ENCODE measurements at places on chromosomes 1 and 21.
A peak's percentile ranks its signal among the peaks of the same experiment; 100 is the strongest.

DNA sequence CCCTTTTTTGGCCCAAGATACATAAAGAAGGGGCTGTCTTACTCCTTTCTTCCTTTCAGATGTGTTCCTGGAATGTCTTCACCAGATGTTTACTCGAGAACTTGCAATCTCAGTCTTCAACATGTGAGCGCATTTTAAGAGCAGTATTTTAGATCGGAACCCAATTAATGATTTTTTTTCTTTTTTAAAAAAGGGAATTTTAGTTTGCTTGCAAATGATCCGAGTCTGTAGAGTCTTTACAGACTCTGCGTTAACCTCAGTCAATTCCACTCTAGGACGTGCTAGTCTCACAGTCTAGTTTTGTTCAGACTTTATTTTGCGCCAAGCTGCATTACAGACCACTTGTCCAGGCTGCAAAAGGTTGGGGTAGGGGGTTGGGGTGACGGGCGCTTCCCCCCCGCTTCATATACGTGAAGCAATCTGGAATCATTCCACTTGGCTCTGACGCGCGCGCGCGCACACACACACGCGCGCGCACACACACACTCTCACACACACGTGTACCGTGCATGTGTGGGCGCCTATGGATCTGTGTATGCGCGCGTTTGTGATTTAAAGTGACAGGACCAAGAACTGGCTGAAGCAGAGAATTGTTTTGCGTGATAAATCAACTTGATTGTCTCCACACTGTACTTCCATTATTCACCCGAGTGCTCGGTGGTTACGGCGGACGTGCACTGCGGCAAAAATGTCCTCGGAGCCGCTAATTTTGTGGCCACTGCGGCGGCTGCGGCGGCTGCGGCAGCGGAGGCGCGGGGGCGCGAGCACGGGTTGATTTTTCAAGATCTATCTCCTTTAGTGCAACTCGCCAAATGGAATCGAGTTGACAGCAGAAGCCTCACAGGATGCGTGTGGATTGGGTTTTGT is 25.6 kb upstream of the NFIA start:
- peak; percentile 81 for DNase-seq

- no peak for DNase-seq
Observed at GRCh38 chr1:7768583-7768982, 2.5 kb upstream of the VAMP3 start.

GRCh38 chr1:194103516-194104246 is 917.3 kb upstream of the B3GALT2 start:
- DNase-seq, result no peak

DNA sequence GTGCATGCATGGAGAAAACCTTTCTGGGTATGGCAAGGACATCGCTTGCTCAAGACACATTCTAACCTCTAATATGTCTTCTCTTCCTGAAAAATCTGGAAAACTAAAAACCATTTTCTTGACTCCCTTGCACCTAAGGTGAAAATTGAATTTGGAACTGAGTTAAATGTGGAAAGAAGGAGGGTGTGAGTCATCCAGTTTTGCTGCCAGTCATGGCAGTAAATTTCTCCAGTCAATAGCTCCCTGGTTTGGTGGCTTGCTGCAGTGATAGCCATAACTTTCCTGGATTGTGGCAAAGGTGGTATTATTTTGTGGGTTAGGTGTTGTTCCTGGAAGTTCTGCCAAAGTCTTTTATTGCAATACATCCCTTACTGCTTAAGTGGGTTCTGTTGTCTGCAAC is 2.5 kb downstream of the ZCCHC17 start:
- DNase-seq, result no peak

GRCh38 chr1:43344267-43344850 is 6.7 kb downstream of the MPL start:
- peak; percentile 77 for DNase-seq

GRCh38 chr21:29389136-29389535 is 90.4 kb downstream of the BACH1 start:
- no peak for DNase-seq

- peak; percentile 34 for DNase-seq
Observed at GRCh38 chr1:172588296-172589291, 55.6 kb downstream of the SUCO start.

- DNase-seq, result peak; percentile 30
Observed at GRCh38 chr1:172499636-172500141, 33.3 kb upstream of the SUCO start.

GRCh38 chr1:61742620-61743430 is 545 bp downstream of the PATJ start:
- DNase-seq, result no peak

- no peak for DNase-seq
Observed at GRCh38 chr1:183883623-183884022, 78.7 kb downstream of the RGL1 start.

GRCh38 chr1:160710517-160711252 is 937 bp downstream of the CD48 start:
- no peak for DNase-seq

DNA sequence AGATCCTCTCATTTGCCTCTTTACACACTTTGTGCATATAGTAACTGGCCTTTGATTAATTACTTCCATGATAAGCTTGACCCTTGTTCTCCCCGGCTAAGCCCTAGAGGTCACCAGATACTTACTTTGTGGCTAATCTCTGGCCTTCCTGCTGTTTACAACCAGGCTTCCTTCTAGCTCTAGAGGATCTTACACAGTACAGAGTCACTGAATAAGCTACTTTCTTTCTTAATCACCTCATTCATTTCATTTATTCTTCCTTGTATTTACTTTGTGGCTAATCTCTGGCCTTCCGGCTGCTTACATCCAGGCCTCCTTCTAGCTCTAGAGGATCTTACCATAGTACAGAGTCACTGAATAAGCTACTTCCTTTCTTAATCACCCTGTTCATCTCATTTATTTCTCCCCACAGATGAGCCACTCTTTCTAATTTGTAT is 144.3 kb upstream of the C1orf21 start:
- peak; percentile 31 for DNase-seq

DNA sequence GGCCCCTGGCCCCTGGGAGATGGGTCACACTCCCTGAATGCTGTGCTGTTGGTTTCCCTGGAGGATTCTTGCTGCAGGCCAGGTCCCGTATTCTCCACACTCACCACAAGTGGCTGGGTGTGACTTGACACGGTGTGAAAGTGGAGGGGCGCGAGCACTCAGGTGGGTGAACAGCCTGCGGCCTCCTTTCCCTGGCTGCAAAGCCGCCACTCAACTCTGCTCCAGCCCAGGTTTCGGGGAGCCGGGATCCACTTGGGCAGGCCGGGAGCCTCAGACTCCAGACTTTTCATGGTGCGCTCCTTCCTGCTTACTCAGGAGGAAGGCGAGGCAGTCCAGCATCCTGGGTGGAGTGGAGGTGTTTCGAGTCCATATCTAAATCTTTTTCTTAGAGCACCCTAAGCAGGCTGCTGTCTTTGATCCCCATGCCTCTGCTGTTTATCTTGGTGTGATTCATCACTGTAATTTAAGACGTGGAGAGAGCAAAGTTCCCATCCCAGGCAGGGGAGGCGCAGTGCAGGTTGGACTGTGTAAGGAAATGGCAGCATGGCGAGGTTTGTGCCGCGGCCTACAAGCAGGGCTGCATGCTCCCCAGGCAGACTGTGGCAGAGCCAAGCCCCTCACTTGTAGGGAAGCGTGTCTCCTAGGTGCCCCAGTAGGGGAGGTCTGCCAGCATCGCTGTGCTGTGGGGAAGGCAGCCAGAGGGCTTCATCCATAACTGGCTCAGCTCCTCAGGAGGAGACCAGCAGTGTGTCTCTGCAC is 29.6 kb downstream of the VANGL1 start:
- DNase-seq, result no peak

DNA sequence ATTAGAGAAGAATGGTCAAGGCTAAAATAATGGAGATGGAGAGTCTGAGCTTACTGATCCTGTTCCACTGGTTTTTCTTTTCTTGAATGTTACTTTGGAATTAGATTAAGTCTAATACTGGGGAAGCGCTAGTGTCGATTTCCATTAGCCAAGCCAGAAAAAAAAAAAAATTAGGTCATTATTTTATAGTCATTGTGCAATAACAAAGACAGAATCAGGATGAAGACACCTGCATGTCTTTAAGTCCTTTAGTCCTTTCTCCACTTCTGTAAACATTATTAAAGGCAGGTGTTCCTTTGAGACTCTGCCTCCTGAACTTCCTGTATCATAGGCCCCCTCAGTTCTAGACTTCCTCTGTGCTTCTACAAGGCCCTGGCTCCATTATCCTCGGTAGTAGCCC is 42.8 kb downstream of the MYSM1 start:
- no peak for DNase-seq

DNA sequence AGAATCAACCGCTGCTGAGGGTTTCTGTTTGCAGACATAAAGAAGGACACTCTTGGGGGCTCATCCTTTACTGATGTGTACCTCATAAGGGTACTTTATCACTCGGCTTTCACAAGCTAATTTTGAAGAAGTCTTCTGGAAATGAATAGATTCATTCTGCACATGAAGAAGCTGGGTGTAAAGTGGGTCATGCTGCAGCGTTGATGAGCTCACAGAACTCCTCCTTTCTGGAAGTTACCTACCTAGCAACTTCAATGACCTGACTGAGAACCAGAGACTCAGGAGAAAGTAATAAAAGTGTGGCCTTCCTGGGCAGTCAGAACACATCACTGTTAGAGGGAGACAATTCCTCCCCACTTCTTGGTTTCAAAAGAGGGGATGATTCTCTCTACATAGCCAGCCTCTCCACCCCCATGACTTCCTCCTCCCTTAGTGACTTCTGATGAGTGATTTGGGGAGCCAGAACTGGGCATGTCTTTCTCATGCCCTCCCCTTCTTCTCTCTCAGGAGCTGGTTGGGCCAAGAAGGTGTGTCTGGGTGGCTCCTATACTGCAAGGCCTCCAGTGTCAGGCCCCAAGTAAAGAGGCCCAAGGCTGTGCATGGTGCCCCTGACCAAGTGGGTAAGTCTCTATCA is 27.0 kb downstream of the PCNX2 start:
- no peak for DNase-seq

- DNase-seq, result no peak
Observed at GRCh38 chr1:14067711-14068110, 367.7 kb downstream of the PRDM2 start.

GRCh38 chr1:235079443-235080296 is 49.0 kb downstream of the TOMM20 start:
- no peak for DNase-seq

DNA sequence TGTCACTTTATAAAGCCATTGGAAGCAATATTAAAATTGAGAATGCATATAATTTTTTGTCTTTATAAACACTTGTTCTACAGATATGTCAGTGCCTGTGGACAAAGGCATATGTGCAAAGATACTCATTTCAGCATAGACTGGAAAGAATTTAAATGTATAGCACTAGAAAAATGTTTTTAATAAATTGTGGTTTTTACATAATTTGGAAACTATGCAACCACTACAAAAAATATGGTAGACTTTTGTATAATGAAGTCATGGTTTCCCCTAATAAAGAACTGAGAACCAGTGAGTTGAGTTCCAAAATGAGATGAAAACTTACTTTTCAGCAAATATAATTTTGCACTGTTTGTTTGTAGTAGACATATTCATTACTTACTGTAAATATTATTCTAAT is 48.5 kb downstream of the BRINP3 start:
- no peak for DNase-seq

DNA sequence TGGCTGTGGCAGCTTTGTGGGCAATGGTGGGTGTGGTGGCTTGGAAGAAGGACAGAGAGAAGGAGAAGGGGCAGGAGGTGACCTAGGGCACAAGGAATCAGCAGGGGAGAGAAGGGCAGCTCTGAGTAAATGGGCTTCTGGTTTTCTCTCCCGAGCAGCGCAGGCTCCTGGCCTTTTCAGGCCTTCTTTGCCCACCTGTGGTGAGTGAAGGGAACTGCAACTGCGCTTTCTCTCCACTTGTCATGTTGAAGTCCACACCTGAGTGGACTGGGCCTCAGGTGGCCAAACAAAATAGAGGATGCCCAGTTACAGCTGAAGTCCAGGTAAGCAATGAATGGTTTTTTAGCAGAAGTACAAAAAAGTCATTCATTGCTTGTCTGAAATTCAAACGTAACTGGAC is 29.4 kb upstream of the KCNA10 start:
- DNase-seq, result peak; percentile 12

DNA sequence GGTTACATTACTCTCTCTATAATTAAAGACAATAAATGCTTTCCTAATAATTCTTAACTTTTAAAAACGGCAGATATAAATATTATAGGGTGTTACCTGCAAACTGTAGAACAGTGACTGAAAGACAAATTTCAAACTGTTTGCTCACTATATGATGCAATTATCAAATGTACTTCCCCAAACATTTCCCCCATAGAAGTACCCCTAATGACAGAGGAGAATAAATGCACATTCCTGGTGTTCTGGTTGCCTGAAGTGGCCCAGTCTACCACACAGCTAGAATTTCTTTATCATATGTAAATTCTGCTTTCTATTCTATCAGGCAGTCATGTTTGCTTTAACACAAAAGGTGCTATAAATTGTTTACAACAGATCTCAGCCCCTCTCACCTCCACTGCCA is 70.4 kb downstream of the VAV3 start:
- DNase-seq, result no peak

GRCh38 chr21:28793043-28793442 is 199.6 kb downstream of the LTN1 start:
- DNase-seq, result peak; percentile 64

- DNase-seq, result peak; percentile 83
Observed at GRCh38 chr1:18907021-18907916, 4.9 kb upstream of the ALDH4A1 start.

- DNase-seq, result peak; percentile 21
Observed at GRCh38 chr1:226541631-226542622, 6.6 kb upstream of the STUM start.

DNA sequence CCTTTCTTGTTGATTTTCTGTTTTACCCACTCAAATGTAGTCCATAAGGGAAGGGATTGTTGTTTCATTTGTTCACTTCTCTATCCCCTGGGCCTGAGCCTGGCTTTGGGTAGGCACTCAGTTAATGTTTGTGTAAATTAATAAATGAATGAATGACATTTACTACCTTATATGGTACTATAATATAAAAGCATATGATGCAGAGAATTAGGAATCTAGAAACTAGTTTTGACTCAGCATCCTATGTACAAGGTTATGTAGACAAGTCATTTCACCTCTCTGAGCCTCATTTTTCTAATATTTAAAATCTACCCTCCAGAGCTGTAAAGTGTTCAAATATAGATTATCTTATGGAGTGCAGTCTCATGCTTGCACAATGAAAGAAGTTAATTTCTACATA is 68.9 kb upstream of the S1PR1 start:
- no peak for DNase-seq

DNA sequence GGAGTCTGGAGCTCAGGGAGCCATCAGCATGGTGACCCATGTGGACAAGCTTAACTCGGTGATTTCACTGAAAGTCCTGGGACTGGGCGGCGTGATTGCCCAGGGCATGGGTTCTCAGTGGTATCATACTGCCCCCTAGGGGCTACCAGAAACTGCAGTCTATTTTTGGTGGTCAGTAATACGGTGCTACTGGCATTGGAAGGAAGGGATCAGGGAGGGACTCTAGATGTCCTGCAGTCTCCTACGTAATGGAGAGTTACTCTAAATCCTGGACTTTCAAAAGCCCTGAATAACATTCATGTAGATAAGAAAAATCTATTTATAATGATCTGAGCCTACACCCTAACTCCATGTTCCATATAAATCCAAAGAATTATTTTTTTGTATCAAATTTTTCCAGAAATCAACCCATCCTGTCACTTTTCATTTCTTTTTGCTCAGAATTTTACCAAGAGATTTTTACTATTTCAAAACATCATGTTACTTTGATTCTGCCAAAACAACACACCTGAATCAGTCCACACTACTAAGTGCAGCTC is 37.3 kb downstream of the PABPC4 start:
- peak; percentile 55 for DNase-seq
